ENCODE measurements at places on chromosomes 5 and 9. TPM values are rescaled to one million over a fixed set of nuclear protein-coding genes. Genes with fewer than 3 reads are reported as not detected.
A peak's percentile ranks its signal among the peaks of the same experiment; 100 is the strongest.

GRCh38 chr5:150192462-150192861 lies 2.6 kb downstream of the SLC6A7 start:
- H3K27ac ChIP-seq, result no peak overlapping the region
- no peaks in the 10 kb centered on the region for H3K4me1 ChIP-seq
- no peaks in the 10 kb centered on the region for H3K36me3 ChIP-seq
- no peak for DNase-seq
- H3K27me3 ChIP-seq, result peaks cover 41% of the 10 kb centered on the region

GRCh38 chr5:80507663-80508062 lies 19.8 kb downstream of the FAM151B start:
- DNase-seq, result no peak
- no peak overlapping the region for H3K27ac ChIP-seq
- H3K27me3 ChIP-seq, result no peaks in the 10 kb centered on the region
- no peaks in the 10 kb centered on the region for H3K36me3 ChIP-seq

GPX3 gene
- not detected for total RNA-seq

- no peak overlapping the region for H3K4me3 ChIP-seq
- H3K36me3 ChIP-seq, result no peaks in the 10 kb centered on the region
- no peak for DNase-seq
- H3K27ac ChIP-seq, result no peak overlapping the region
These were observed 24.3 kb upstream of the TRIM32 start for GRCh38 chr9:116662646-116663310.

DNA sequence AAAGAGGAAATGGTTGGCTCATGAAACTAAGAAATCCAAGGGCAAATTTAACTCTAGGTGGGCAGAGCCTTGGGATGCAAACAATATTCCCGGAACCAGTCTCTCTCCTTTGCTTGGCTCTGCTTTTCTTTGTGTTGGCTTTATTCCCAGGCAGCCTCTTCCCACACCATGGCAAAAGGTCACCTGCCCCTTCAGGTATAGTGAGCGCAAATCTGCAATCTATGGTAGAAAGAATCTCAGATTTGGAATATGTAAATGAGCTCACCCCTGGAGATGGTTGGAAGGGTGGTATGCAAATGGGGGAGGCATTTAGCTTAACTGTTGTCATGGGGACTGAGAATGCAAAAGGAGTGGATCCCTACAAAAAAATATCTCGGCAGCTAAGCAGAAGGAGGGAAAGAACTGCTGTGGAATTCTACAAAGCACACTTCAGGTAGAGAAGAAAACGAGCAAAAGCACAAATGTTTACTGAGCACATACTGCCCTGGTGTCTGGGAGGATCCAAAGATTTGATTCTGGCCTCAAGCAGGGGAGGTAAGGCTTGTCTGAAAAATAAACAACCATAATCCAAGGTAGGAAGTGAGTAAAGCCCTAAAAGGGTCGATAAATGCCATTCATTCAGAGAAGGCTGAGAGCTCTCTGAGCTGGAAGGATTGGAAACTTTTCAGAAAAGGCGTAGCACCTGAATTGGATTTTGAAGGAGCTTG lies 139.7 kb downstream of the TLE1 start:
- no peak for DNase-seq
- no peak overlapping the region for H3K27ac ChIP-seq
- no peak overlapping the region for H3K4me3 ChIP-seq
- no peaks in the 10 kb centered on the region for H3K4me1 ChIP-seq
- no peaks in the 10 kb centered on the region for H3K36me3 ChIP-seq
- H3K27me3 ChIP-seq, result no peaks in the 10 kb centered on the region

HINT1 gene
- total RNA-seq, result 269 TPM

- H3K4me1 ChIP-seq, result no peaks in the 10 kb centered on the region
- peaks cover 20% of the 10 kb centered on the region for H3K27me3 ChIP-seq
- no peak overlapping the region for H3K27ac ChIP-seq
- H3K4me3 ChIP-seq, result no peak overlapping the region
- DNase-seq, result no peak
These were observed 130.1 kb upstream of the OSMR start for GRCh38 chr5:38715696-38716095.

GRCh38 chr9:78615372-78615771 lies 318.4 kb downstream of the PSAT1 start:
- no peak overlapping the region for H3K4me3 ChIP-seq
- H3K4me1 ChIP-seq, result no peaks in the 10 kb centered on the region
- no peak for DNase-seq
- no peaks in the 10 kb centered on the region for H3K36me3 ChIP-seq
- H3K27me3 ChIP-seq, result no peaks in the 10 kb centered on the region

SERF1B gene
- total RNA-seq, result 27.7 TPM

PCDHGC4 gene
- total RNA-seq, result not detected

GRCh38 chr5:173629628-173630027 lies 13.2 kb upstream of the BOD1 start:
- H3K4me1 ChIP-seq, result no peaks in the 10 kb centered on the region
- no peak overlapping the region for H3K27ac ChIP-seq
- DNase-seq, result peak; percentile 9
- H3K4me3 ChIP-seq, result no peak overlapping the region
- peaks cover 18% of the 10 kb centered on the region for H3K27me3 ChIP-seq
- no peaks in the 10 kb centered on the region for H3K36me3 ChIP-seq

COL23A1 gene
- 0.44 TPM for total RNA-seq

ARL14EPL gene
- total RNA-seq, result not detected

TXNDC8 gene
- total RNA-seq, result not detected

PDCD1LG2 gene
- total RNA-seq, result 1.3 TPM

TAF11L5 gene
- total RNA-seq, result not detected

USP20 gene
- 74.4 TPM for total RNA-seq

- H3K36me3 ChIP-seq, result no peaks in the 10 kb centered on the region
- H3K27ac ChIP-seq, result no peak overlapping the region
- H3K4me3 ChIP-seq, result no peak overlapping the region
- no peak for DNase-seq
- no peaks in the 10 kb centered on the region for H3K27me3 ChIP-seq
- no peaks in the 10 kb centered on the region for H3K4me1 ChIP-seq
These were observed 255.3 kb upstream of the GRIN3A start for GRCh38 chr9:101993771-101994170.

AHRR gene
- 56.0 TPM for total RNA-seq

DNA sequence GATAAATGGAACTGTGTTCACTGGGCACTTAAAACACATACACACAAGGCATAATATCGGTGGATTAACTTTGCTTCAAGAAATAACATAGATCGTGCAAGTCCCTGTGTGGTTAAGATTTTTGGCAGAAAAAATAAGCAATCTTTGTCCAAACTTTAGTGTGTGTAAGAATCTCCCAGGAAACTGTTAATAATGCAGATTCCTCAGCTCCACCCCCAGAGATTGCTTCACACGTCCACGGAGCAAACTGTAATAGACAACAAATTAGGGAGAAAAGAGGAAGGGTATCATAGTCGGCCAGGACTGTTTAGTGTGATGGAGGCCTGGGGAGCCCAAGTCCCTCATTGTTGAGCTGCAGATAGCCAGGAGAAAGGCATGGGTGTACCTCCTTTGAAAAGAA lies 84.8 kb downstream of the PJA2 start:
- H3K27ac ChIP-seq, result no peak overlapping the region
- no peak overlapping the region for H3K4me3 ChIP-seq
- no peaks in the 10 kb centered on the region for H3K27me3 ChIP-seq
- no peaks in the 10 kb centered on the region for H3K36me3 ChIP-seq
- no peak for DNase-seq
- H3K4me1 ChIP-seq, result peaks cover 4% of the 10 kb centered on the region

DNA sequence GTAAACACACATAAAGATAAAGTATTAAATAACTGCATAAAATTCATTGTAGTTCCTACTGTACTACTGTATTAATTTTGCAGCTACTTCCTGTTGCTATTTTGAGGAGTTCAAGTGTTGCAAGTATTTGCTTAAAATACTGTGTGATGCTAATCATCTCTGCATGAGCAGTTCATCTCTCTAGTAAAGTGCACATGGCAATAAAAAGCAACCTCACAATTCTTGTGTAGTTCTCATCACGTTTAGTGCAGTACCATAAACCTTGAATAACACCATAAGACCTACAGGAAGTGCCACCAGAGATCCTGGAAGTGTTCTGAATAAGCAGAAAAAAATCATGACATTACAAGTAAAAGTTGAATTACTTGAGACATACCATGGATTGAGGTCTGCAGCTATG lies 34.6 kb downstream of the CPLANE1 start:
- peaks cover 7% of the 10 kb centered on the region for H3K4me1 ChIP-seq
- no peak overlapping the region for H3K27ac ChIP-seq
- DNase-seq, result no peak
- no peaks in the 10 kb centered on the region for H3K36me3 ChIP-seq
- H3K4me3 ChIP-seq, result no peak overlapping the region
- H3K27me3 ChIP-seq, result no peaks in the 10 kb centered on the region

DNA sequence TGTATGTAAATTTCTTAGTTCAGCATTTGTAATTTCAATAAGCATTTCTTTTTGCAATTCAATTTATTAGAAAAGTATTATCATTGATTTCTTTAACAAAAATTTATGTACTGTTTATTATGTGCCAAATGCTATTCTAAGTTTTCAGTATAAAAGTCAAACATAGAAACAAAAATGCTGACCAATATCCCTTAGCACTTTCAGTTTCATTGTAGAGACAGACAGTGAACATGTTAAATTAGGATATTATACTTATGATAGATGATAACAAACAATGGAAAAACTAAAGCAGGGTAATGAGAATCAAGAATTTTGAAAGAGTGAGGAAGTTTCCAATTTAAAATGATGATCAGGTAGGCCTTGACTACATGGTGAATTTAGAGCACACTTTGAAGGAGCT lies 1106.0 kb downstream of the TAF11L14 start:
- no peaks in the 10 kb centered on the region for H3K27me3 ChIP-seq
- DNase-seq, result no peak
- no peak overlapping the region for H3K27ac ChIP-seq
- peaks cover 6% of the 10 kb centered on the region for H3K36me3 ChIP-seq
- peaks cover 52% of the 10 kb centered on the region for H3K4me1 ChIP-seq

DNA sequence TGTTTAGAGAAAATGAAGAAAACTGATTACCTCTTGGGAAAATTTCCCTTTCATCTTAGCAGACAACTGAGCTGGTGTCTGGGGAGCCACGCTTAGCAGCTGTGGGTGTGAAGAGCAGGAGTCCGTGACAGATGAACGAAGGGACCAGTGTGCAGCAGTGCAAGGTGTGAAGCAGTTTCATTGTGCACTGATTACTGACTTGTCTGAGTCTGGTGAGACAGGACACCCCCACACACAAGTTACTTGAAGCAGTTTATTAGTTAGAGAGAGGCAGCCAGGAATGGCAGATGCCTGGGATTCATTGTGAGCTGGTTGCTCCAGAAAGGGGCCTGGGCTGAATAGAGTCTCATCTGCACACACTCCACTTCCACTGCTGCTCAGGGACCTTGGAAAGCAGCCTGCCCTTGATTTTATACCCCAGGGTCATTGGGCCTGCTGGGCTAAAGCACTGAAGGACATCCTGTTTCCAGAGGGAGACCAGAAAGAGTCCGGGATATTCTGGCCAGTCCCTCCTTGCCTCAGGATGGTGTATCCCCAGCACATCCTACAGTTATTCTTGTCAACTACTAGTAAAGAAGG lies 47.4 kb downstream of the FBXL7 start:
- no peaks in the 10 kb centered on the region for H3K36me3 ChIP-seq
- no peak for DNase-seq
- H3K27me3 ChIP-seq, result no peaks in the 10 kb centered on the region
- no peak overlapping the region for H3K27ac ChIP-seq
- H3K4me1 ChIP-seq, result no peaks in the 10 kb centered on the region

DNA sequence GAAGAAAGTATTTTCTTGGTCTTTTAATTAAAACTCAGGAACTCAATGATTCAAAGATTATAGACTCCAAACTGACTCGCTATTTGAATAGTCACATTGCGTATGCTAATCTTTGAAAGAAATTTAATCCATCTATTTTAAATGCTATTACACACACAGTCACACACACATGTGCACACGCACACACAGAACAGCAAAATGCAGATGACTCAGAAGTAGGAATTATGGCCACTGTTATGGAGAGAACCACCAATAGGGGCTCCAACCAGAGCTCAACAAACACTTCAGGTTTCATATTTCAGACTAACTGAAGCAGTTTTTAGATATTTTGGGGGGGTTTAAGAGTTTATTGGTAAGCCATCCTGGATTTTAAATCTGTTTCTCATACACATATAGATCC lies 1917.9 kb downstream of the EFNA5 start:
- H3K4me1 ChIP-seq, result no peaks in the 10 kb centered on the region
- no peaks in the 10 kb centered on the region for H3K36me3 ChIP-seq
- H3K27me3 ChIP-seq, result no peaks in the 10 kb centered on the region
- H3K27ac ChIP-seq, result no peak overlapping the region

KIF12 gene
- not detected for total RNA-seq

DNA sequence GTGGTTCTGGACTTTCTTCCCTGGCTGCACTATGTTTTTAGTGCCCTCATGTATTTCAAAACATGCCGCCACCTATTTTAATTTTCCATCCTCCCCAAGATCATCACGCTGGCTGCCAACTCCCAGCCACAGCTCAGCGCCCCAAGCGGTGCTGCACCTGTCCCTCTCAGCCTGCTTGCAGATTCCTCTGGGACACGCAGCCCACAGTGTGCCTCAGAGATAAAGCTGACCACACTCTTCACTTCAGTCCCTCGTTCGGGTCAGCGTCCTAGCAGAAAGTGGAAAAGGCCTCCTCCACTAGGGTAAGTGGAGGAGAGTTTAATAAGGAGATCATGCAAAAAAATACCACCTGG lies 56.2 kb upstream of the CKS2 start:
- H3K27ac ChIP-seq, result no peak overlapping the region
- DNase-seq, result no peak
- no peaks in the 10 kb centered on the region for H3K27me3 ChIP-seq
- no peaks in the 10 kb centered on the region for H3K36me3 ChIP-seq
- H3K4me1 ChIP-seq, result no peaks in the 10 kb centered on the region

GRCh38 chr9:20692554-20692953 lies 8.5 kb downstream of the FOCAD start:
- no peaks in the 10 kb centered on the region for H3K27me3 ChIP-seq
- no peak overlapping the region for H3K4me3 ChIP-seq
- H3K36me3 ChIP-seq, result peaks cover 3% of the 10 kb centered on the region
- no peak for DNase-seq
- no peak overlapping the region for H3K27ac ChIP-seq

DNA sequence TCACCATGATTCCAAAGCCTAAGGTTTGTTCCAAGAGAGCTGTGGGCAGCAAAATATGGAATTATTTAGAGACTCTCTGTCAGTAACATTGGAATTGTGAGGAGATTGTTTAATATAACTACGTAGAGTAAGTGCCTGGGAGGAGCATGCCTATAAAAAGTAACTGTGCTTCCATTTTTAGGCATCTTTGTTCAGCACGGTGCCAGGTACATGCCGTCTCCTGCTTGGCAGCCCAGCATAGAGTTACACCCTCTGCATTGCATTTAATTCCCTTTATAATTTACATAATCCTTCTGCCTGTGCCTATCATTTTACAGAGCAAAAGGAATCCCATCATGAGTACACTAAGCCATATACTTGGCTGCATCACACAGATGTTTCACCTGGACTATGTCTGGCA lies 32.1 kb upstream of the ALDH1A1 start:
- no peak overlapping the region for H3K27ac ChIP-seq
- no peak for DNase-seq
- no peaks in the 10 kb centered on the region for H3K4me1 ChIP-seq
- no peak overlapping the region for H3K4me3 ChIP-seq
- H3K27me3 ChIP-seq, result no peaks in the 10 kb centered on the region
- no peaks in the 10 kb centered on the region for H3K36me3 ChIP-seq

GRCh38 chr9:137191691-137192447 lies 3.4 kb downstream of the SSNA1 start:
- no peak overlapping the region for H3K27ac ChIP-seq
- peaks cover 33% of the 10 kb centered on the region for H3K4me1 ChIP-seq
- no peak overlapping the region for H3K4me3 ChIP-seq
- DNase-seq, result no peak
- H3K27me3 ChIP-seq, result no peaks in the 10 kb centered on the region

MSANTD3 gene
- 15.1 TPM for total RNA-seq

GRCh38 chr5:150946351-150946905 lies 41.6 kb upstream of the ZNF300 start:
- no peak overlapping the region for H3K4me3 ChIP-seq
- peaks cover 28% of the 10 kb centered on the region for H3K27me3 ChIP-seq
- peaks cover 28% of the 10 kb centered on the region for H3K36me3 ChIP-seq
- DNase-seq, result no peak

CXCL14 gene
- not detected for total RNA-seq

ANKRD34B gene
- total RNA-seq, result not detected

Data from activated T-cell treated with anti-CD3 and anti-CD28 coated beads, Interleukin-2, amount 50 U/mL, for 72 hours (primary cell).